HS-27A (cell line): ENCODE measurements at places on chromosomes 4 and X.

GRCh38 chrX:117429501-117429900, 687.1 kb downstream of the KLHL13 start:
- DNase-seq: no peak

GRCh38 chrX:108186811-108187210, 95.2 kb downstream of the ATG4A start:
- peak; percentile 59 for DNase-seq

GRCh38 chr4:162101337-162101736, 62.5 kb downstream of the FSTL5 start:
- no peak for DNase-seq

GRCh38 chr4:160142579-160142978, 1039.7 kb downstream of the RAPGEF2 start:
- DNase-seq: no peak

GRCh38 chrX:22664826-22665225, 334.9 kb upstream of the DDX53 start:
- DNase-seq: no peak

GRCh38 chr4:185192059-185192458, 11.7 kb downstream of the CFAP97 start:
- DNase-seq: no peak

DNA sequence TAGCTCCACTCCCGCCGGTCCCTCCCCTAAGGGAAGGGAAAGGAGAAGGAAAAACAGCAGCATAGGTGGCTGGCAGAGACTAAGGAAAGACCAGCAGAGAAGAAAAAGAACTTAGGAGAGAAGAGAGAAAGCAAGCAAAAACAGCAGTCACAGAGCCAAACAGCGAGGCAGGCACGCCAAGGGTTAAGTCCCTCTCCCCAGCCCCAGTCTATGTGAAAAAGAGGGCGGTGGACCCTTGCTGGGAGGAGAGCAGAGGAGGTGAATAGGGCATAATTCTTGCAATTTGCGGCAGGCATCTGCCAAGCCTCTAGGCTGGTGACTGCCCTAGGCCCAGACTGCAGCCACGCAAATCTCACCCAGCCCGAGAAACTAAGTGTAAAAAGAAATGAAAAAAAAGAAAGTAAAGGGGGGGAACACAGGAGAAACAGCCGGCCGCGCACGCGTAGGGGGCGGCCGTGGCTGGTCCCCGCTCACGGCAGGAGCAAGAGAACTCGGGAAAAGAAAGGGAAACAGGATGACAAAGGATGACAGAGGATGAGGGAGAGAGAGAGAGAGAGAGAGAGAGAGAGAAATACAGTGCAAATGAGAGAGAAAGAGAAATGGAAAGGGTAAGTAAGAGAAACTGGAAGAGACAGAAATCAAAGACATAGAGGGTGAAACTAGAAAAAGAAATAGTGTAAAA, 48.6 kb downstream of the MAGEA9 start:
- no peak for DNase-seq

DNA sequence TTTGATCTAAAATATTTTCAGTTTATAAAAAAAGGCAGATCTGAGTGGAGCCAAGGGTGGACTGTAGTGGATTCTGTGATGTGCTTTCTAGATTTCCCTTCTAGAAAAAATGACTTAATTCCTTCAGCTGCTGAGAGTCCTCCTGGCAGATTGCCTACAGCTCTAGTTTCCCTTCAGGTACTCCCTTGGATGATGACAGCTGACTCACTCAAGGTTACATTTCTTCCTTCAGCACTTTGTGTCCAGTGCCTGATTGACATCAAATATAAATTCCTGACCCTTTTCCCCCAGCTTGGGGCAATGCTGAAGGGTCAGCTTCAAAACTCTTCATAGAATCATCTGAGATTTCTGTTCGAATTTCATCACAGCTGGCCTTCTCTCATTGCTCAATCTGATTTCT, 161.7 kb downstream of the EMCN start:
- DNase-seq: no peak
